ENCODE measurements at places on chromosomes 16 and 17.
A peak's percentile ranks its signal among the peaks of the same experiment; 100 is the strongest.

GRCh38 chr17:9929871-9930270 lies 24.8 kb upstream of the RCVRN start:
- DNase-seq, result no peak

GRCh38 chr16:29182501-29182900 lies 197.6 kb downstream of the LAT start:
- DNase-seq, result no peak

DNA sequence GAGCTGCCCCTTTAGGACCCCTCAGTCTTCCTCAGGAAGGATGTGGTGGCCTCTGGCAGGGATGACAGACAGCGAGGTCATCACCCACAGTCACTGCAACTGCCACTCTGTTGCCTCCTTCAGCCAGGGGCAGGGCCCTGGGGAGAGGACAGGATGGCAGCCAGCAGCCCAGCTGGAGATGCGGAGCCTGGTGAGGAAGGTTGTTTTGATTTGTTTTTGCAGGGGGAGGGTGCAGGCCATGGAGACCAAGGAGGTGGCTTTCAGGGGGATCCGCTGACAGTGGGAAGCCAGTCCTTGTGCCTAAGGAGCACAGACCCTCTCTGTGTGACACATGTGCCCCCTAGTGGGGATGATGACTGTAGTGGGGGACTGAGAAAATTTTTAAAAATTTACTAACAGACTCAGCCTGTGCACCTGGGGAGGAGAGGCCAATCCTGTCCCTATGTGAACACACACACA lies 7.4 kb downstream of the PRCD start:
- no peak for DNase-seq

- peak; percentile 48 for DNase-seq
Measured at GRCh38 chr16:17470908-17471718, at the start of gene XYLT1. Gene XYLT1, minus strand, starts transcription at chr16:17470960. Its CDS starts 164 bp downstream, at chr16:17470796.

DNA sequence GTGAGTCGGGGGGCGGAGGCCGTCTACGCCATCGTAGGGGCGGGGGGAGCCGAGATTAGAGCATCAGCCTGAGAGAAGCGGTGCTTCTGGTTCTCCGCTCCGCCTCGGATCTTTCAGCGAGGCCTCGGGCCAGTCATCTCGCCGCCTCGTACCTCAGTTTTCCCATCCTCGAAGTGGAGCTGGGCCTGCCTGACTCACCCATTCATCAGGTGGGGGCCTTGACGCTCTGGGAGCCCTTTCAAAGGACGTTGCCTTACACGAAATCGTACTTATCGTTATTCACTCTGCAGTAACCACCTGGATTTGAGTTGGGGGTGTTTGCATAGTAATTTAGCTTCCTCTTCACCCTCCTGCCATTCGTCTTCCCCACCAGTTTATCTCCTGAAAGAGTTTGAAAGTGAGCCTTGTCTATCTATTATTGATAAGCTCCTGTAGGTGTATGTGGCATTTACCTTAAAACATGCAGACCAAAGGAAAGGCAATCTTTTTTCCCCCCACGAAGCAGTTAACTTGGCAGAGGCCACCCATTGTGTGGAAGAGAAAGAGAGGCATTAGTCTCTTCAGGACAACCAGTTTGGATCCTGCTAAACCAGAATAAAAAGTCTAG lies 674 bp downstream of the TAF15 start:
- no peak for DNase-seq

DNA sequence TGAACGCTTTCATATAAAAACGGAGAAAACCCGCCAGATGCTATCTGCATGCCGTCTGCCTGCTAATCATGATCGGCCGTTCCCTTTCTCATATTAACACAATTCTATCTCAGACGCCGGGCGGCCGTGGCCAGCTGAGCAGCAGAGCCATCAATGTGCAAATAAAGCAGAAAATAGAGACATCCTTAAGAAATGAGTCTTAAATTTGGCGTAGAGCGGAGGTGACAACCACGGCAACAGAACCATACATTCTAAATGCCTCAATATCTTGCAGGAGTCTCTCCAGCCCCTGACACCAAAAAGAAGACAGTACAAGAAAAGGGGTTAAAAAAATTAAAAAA lies 2.7 kb upstream of the IRX5 start:
- no peak for DNase-seq

DNA sequence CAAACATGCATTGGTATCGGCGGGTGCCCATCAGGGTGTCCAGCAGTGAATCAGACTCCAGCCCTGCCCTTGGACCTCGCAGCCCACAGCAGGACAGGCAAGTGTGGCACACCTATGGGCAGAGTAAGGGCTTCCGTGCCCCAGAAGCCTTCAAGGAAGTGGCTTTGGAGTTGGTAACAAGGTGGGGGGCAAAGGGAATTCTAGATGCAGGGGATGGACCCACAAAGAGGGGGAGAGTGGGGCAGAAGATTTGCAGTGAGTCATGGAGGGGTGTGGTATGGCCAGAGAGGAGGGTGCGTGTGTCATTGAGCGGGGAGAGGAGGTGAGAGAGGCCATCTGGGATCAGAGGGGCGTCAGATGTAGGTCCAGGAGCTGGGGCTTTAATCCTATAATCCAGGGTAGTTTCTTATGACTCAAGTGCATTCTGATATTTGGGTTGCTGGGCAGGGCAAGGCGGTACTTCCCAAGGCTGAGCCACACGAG lies 8.5 kb upstream of the SPNS2 start:
- DNase-seq, result no peak

DNA sequence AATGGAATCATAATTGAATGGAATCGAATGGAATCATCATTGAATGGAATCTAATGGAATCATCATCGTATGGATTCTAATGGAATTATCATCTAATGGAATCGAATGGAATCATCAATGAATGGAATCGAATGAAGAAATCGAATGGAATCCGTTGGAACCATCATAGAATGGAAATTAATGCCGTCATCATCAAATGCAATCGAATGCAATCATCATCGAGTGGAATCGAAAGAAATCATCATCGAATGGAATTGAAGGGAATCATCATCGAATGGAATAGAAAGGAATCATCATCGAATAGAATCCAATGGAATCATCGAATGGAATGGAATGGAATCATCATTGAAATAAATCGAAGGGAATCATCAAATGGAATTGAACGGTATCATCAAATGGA lies 217.2 kb downstream of the SHCBP1 start:
- DNase-seq, result no peak

- no peak for DNase-seq
Measured at GRCh38 chr17:77607606-77608005, 350.9 kb upstream of the TNRC6C start.

- DNase-seq, result no peak
Measured at GRCh38 chr16:72947379-72948237, 100.3 kb downstream of the ZFHX3 start.

DNA sequence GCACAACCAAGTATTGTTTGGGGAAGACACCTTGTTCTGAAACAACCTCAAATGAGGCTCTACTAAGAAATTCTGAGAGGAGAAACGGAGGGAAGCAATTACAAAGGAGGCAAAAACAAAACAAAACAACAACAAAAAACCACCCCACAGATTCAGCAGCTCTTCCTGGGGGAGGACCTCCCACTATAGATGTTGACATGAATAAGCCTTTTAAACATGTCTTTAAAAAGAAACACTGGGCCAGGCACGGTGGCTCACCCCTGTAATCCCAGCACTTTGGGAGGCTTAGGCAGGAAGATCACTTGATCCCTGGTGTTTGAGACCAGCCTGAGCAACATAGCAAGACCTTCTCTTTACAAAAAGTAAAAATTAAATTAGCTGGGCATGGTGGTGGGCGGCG lies 22.6 kb upstream of the JPH3 start:
- no peak for DNase-seq

GRCh38 chr17:75806822-75807500 lies 22.4 kb downstream of the UNK start:
- no peak for DNase-seq

GRCh38 chr17:39870776-39871175 lies 2.8 kb downstream of the ZPBP2 start:
- no peak for DNase-seq

DNA sequence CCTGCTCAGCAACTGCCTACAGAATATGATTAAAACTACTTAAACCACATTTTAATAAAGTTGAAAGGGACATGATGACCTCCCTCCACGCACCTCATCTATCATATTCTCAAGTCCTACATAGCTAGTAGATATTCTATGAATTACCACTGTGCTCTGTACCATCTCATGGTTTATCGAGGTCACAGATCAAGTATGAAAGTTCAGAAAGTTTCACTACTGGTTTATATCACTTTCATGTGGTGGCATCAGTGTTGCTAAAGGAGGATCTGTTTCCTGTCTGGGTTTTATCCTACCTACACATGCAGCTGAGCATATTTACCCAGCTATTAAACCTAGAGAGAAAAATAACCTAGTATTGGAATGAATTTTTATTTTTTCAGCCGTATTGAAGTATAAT lies 214.9 kb upstream of the MON1B start:
- no peak for DNase-seq

- DNase-seq, result no peak
Measured at GRCh38 chr17:49755663-49756283, 8.2 kb downstream of the FAM117A start.

- DNase-seq, result peak; percentile 93
Measured at GRCh38 chr17:57085448-57086068, 512 bp downstream of the AKAP1 start.

GRCh38 chr16:87956365-87957231 lies 5.4 kb downstream of the BANP start:
- DNase-seq, result peak; percentile 24

Measured in posterior cingulate gyrus (tissue), 11 donors.